ENCODE measurements at places on chromosomes 2 and 18. TPM values are rescaled to one million over a fixed set of nuclear protein-coding genes. Genes with fewer than 3 reads are reported as not detected.

RNF125 gene
- total RNA-seq: 0.87 TPM

DPYSL5 gene
- 0.25 TPM for total RNA-seq

PDCL3 gene
- total RNA-seq: 33.7 TPM

BMP10 gene
- not detected for total RNA-seq

CENPA gene
- 2.6 TPM for total RNA-seq

PPIG gene
- 34.6 TPM for total RNA-seq

MFSD2B gene
- not detected for total RNA-seq

TMEM163 gene
- not detected for total RNA-seq

FAM124B gene
- total RNA-seq: not detected

RBBP8 gene
- total RNA-seq: 23.2 TPM

SLC38A11 gene
- total RNA-seq: 0.18 TPM

TBR1 gene
- total RNA-seq: not detected

CACNB4 gene
- 6.0 TPM for total RNA-seq

SERPINB5 gene
- not detected for total RNA-seq

LNPK gene
- total RNA-seq: 59.5 TPM

ADGRF3 gene
- total RNA-seq: 0.10 TPM

CDK5R2 gene
- not detected for total RNA-seq

CCDC74A gene
- 3.0 TPM for total RNA-seq

FAHD2B gene
- 23.2 TPM for total RNA-seq

HS6ST1 gene
- 30.0 TPM for total RNA-seq

GREB1 gene
- total RNA-seq: 0.52 TPM

NCKAP5 gene
- total RNA-seq: 0.87 TPM

FSHR gene
- total RNA-seq: not detected

LRP2 gene
- not detected for total RNA-seq

RASGRP3 gene
- total RNA-seq: 3.0 TPM

Measured in chondrocyte (in vitro differentiated cells).